AG08396 (cell line): ENCODE measurements at places on chromosomes 12 and 14.

- no peak for DNase-seq
These were observed 84.6 kb upstream of the PTPRB start for GRCh38 chr12:70721656-70722357.

DNA sequence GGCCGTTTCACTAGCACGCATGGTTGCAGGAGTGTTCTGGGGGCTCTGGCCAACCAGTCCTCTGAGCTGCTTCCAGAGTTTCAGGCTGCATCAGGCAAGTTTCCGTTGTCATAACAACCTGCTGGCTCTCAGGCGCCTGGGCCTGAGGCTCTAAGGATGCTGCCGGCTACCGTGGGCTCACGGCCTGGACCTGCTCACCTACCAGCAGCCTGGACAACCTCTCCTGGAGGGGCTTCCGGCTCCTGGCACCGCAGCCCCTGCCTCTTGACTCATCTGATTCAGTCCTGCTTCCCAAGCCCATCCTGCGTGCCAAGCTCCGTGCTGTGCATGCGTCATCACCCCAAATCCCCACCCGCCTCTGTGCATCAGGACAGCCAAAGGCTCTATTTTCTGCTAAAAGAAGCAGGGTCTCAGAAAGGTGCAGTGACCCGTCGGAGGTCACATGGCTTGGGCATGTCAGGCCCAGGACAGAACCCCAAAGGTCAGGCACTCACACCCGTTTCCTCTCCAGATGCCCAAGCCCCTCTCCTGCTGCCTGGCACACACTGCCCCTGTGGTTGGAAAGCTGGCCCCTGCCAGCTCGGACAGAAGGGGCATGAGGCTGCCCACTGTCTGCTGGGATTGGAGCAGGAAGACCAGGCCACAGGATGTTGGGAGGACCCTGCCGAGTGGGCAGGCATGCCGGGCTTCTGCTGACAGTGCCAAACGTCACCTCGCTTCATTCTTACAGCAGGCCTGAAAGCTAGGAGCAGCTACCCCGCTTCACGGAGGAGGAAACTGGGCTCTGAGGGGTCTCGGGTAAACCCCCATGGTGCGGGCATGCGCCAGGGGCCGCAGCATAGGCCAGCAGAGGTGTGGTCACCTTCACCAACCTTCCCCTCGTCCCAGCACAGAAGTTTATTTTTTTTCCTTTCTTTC lies 5.7 kb downstream of the BEGAIN start:
- DNase-seq, result no peak

- DNase-seq, result no peak
These were observed 63.3 kb downstream of the PPP1R12A start for GRCh38 chr12:79871621-79872020.

GRCh38 chr12:5114436-5114835 lies 70.8 kb downstream of the KCNA5 start:
- DNase-seq, result no peak

- DNase-seq, result no peak
These were observed 278.0 kb downstream of the CEP128 start for GRCh38 chr14:80663541-80663940.

GRCh38 chr14:91778217-91778616 lies 46.3 kb upstream of the CATSPERB start:
- DNase-seq, result peak; percentile 20

DNA sequence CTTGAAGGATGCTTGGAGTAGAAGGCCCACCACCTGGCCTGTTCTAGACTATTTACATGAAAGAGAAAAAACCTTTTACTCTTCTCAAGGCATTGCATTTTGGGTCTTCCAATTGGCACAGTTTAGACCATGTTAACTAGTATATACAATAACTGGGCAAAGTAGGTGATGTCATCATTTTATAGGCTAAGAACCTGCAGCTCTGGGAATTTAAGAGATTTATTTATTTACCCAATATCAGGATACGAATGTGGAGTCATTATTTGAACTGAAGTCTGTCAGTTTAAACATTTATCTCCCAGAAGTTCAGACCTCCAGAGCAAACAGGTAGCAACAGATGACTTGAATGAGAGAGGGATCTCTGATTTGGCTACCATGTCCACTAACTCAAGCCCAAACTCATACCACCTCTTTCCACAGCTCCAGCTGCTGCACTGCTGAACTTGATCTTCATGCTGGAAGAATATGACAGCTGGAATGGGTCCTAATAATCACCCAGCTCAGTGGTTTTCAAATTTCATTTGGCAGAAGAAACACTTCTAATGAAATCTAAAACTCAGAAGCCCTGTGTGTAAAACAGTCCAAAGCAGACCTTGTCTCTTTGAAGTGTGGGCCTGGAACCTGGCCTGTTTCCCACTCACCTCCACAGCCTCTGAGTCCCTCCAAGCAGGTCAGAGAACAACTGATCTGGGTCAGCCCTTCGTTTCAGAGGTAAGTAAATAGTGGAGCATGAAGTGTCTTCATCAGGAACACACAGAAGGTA lies 179.2 kb downstream of the EMP1 start:
- no peak for DNase-seq

GRCh38 chr14:91138511-91139359 lies 24.9 kb downstream of the DGLUCY start:
- no peak for DNase-seq

DNA sequence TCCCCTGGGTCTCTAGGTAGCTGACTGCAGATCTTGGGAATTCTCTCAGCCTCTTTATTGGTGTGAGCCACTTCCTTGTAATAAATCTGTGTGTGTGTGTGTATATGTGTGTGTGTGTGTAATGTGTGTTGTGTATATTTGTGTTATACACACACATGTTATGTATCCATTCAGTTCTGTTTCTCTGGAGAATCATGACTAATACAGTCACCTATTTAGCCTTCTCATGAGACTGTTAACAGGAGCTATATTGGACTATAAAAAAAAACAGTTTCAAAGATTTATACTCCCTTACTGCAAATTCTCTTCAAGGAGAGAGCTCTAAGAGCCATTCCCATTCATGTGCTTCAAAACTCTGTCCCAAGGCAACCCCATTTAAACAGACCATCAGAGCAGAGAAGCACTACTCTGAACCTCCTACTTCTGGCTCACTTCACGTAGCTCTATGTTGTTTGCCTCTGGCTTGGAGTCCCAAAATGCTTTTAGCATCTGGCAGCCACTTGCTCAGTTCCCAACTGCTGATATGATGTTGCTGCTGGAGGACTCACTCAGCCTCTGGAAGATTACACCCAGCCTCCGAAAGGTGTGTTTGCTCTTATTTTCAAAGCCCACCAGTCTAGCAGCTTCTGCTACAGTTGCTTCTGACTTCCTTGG lies 48.7 kb upstream of the KITLG start:
- no peak for DNase-seq

GRCh38 chr14:38605193-38606114 lies 349.6 kb upstream of the CLEC14A start:
- DNase-seq, result no peak

DNA sequence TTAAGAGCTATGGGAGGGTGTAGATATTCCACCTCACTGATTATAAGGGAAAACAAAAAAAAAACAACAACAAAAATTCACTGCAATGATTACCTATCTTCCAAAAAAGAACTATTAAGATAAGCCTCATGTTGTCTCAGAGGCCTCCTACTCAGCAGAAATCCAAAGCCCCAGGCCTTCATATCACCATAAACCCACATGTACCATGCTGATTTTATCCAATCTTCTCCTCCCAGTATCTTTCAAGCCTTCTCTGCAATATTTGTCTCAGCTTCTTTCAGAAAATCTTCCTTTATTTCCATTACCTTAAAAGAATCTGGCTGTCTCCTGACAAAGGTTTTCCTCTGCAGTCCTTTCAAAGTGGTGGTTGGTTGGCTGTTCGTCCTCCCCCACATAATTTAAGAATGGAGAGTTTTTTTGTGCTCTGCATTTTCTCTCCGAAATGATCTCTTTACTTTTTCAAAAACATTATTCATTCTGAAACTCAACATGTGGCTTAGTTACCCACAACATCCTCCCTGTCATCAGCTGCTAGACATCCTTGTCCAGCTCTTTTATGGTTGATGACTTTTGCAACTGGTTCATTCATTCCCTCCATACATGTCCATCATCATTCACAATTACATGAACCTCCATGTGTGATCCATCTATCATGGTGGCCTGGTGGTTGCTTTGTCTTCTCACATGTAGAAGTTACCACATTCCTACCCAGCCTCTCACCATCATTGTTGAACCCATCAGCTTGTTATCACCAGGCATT lies 2.9 kb upstream of the EPYC start:
- DNase-seq, result no peak

- DNase-seq, result no peak
These were observed 60.1 kb downstream of the SEL1L start for GRCh38 chr14:81473456-81474147.

DNA sequence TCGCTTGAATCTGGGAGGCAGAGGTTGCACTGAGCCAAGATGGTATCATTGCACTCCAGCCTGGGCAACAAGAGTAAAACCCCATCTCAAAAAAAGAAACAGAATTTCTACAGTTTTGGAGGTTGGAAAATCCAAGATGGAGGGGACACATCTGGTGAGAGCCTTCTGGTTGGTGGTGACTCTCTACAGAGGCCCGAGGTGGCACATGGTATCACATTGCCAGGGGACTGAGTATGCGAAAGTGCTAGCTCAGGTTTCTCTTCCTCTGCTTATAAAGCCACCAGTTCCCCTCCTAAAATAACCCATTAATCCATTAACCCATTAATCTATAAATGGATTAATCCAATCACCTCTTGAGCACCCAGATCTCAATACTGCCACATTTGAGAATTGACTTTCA lies 70.8 kb upstream of the DACT1 start:
- no peak for DNase-seq
